Hematopoietic multipotent progenitor cell treated with erythropoietin and hydrocortisone succinate and interleukin-3 and kit ligand, for 6 days (in vitro differentiated cells): ENCODE measurements at places on chromosomes 11 and 22.

GRCh38 chr11:72681226-72682153, 7.3 kb upstream of the PDE2A start:
- DNase-seq = no peak

GRCh38 chr11:125376856-125377255, 119.2 kb downstream of the FEZ1 start:
- no peak for DNase-seq

GRCh38 chr11:67320011-67320410, 16.7 kb downstream of the SSH3 start:
- no peak for DNase-seq

DNA sequence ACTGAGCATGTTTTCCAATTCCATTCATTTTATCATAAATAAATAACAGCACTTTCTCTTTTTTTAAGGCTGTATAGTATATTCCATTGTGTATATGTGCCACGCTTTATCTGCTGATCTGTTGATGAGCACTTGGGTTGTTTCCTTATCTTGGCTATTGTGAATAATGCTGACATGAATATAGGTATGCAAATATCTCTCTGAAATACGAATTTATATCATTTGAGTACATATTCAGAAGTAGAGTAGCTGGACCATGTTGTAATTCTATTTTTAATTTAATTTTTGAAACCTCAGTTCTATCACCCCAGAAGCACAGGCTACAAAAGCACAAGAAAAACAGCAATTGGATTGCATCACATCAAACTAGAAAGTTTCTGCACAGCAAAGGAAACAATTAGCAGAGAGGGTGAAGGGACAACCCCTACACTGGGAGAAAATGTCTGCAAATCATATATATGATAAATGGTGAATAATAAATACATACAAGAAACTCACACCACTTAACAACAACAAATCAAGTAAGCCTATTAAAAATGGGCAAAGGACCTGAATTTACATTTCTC, 43.4 kb downstream of the XKR3 start:
- no peak for DNase-seq

DNA sequence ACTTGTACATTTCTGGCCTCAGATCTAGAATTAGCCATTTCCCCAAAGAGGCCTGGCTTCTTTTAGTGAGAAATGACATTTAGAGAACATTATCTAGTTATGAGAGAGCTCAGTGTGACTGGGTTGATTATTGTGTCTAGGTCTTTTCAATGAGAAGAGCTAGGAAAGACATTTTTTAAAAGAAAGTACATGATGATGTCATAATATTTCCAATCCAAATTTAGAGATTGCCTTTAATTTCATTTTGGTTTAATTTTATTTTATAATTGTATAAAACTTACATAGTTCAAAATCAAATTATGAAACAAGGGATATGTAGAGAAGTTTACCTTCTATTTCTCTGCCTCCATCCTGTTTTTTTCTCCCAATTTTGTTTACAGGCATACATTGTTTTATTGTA, 354.9 kb downstream of the TMEM135 start:
- no peak for DNase-seq

DNA sequence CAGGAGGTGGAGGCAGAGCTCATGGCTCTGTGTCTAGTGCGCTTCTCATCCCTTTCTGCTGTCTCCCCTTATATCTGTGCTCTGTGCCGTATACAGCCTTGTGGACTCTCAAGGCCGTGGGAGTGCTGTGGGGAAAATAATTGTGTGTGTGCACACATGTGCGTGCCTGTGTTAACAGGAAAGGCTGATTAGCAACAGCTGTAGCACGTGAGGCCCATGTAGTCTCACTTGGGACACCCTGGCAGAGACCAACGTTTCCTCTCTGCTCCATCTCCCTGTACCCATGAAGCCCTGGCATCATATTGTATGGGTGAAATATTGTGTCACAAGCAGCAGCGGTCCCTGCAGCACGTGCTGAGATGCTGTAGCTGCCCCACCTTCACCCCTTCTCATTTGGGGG, 109.3 kb downstream of the LRRC32 start:
- DNase-seq = no peak

- no peak for DNase-seq
Observed at GRCh38 chr11:47376107-47376524, 2.2 kb downstream of the SPI1 start.

DNA sequence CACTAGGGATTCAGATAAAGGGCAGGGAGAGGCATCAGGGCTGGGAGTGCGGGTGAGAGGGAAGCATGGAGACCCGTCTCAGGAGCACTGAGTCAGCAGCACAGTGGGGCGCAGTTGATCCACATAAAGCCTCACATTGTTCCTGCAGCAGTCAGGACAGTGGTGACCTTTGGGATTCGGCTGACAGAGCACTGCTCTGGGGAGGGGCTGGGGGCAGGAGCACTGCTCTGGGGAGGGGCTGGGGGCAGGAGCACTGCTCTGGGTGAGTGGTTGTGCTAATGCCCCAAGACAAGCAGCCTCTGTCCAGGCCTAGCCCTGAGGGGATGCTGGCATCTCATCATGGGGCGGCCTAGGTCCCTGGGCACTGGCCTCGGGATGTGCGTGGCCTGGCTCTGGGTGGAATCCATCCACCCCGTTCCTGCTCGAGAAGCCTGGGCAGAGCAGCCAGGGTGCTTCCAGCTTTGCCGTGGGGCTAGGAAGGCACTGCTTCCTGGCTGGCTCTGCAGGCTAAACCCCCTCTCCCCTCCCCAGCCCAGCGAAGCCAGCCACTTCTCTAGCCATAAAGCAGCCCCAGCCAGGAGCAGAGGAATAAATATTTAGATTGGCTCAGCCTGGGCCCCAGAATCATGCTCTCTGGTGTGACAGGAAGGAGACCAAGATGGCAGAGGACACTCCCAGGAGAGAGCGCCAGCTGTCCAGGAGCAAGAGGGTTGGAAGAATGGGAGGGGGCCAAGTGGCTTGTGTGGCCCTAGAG, 7.3 kb downstream of the OAF start:
- no peak for DNase-seq

DNA sequence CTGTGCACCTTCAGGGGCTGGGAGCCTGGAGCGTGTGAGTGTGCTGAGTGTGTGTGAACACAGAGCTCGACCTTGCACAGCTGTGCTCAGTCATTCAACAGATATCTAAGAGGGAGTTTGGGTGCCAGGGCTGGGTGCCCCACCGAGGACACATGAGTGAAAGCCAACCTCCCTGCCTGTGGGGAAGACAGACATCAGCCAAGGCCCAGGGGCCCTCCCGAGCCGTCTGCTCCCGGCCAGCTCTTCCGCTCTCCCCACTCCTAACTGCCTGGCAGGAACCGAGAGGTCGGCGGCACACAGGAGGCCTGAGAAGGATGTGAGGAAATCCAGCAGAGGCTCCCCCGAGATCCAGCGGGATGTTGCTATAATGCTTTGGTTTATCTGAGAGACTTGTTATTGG, 32.0 kb downstream of the CERK start:
- no peak for DNase-seq
